Activated T-cell treated with anti-CD3 and anti-CD28 coated beads for 4 hours (primary cell): ENCODE measurements at places on chromosomes 7 and 10.

- peak; percentile 24 for DNase-seq
Measured at GRCh38 chr10:12605580-12606405, 256.4 kb downstream of the CAMK1D start.

- no peak for DNase-seq
Measured at GRCh38 chr7:84042110-84042539, 152.5 kb downstream of the SEMA3A start.

DNA sequence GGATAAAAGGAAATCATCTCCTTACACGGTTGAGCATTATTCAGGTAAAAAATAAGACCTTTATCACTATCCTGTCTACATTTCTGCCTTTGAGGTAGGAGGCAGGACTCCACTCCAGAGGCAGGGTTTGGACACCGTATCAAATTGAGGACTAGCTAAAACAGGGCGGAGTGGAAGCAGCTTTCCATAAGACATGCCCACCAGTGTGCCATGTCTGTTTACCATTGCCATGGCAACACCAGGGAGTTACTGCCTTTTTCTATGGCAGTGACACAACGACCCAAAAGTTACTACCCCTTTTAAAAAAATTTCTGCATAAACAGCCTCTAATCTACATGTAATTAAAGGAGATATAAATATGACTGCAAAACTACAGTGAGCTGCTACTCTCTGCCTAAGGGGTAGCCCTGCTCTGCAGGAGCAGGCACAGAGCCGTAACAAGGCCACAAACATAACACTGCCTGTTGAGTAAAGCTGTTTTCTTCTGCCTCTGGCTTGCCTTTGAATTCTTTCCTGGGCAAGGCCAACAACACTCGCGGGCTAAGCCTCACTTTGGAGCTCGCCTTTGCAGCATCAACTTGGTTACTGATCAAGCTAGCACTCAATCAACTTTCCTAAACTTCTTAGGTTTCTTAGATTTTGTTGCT lies 26.5 kb downstream of the DGKB start:
- no peak for DNase-seq

DNA sequence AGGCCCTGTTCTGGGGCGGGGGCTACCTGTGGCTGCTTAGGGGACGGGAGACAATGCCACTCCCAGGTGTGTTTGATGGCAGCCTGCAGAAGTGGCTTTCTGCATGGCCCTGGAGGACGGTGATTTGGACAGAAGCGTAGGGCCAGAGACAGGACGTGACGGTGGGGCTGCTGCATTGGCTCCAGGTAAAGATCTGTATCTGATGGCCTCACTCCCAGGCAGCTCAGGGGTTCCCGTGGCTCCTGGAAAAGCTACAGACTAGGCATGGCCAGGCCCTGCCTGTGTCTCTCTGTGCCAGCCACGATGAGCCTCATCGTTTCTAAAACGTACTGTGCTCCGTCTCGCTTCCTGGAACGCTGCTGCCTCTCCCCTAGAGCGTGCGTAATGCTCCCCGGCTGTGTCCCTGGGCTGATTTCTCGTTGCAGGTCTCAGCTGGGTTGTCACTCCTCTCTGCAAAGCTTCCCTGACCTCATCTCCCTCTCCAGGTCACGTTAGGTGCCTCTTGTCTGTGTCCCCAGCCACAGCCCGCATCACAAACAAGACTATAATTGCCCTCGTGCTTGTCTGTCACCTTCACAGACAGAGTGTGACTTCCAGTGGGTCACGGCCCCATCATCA lies 12.6 kb downstream of the GTF2IRD1 start:
- no peak for DNase-seq

DNA sequence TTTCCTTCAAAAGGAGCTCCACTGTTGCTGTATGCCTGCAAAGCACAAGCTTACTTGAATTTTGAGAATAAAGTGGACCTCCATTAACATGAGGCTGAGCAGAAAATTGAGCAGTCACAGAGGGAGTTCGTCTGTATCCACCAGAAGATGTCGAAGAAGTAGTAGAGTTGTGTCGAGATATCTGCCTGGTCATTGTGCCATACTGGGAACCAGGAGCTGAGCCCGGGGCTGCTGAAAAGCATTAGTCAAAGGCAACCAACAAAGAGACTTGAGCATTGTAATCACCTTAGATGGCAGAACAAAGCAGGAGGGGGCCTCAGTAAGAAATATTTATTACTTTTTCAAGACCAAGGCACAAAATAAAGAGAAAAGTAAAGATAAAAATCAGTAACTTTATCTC lies 61.5 kb downstream of the PDSS1 start:
- DNase-seq = no peak

GRCh38 chr7:87687653-87688254 lies 59.6 kb downstream of the RUNDC3B start:
- no peak for DNase-seq

GRCh38 chr10:125218967-125219366 lies 58.6 kb upstream of the CTBP2 start:
- no peak for DNase-seq

DNA sequence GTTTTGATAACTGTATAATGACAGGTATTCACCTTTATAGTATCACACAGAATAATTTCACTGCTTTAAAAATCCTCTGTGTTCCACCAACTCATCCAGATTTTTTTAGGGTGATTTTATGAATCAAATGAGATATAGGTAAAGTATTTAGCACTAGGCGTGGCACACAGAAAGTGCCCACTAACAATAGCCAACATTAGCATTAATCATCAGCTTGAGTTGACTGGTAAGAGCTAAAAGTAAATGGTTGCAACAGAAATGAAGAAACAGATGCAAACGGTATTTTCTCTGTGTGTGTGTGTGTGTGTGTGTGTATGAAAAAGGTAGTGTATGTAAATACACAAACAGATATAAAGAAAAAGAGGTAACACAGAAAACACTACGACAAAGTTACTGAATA lies 378.8 kb upstream of the ETV1 start:
- DNase-seq = no peak

- no peak for DNase-seq
Measured at GRCh38 chr7:148222721-148223120, 367.8 kb upstream of the C7orf33 start.

- no peak for DNase-seq
Measured at GRCh38 chr10:62096256-62096933, 172.2 kb downstream of the RTKN2 start.

DNA sequence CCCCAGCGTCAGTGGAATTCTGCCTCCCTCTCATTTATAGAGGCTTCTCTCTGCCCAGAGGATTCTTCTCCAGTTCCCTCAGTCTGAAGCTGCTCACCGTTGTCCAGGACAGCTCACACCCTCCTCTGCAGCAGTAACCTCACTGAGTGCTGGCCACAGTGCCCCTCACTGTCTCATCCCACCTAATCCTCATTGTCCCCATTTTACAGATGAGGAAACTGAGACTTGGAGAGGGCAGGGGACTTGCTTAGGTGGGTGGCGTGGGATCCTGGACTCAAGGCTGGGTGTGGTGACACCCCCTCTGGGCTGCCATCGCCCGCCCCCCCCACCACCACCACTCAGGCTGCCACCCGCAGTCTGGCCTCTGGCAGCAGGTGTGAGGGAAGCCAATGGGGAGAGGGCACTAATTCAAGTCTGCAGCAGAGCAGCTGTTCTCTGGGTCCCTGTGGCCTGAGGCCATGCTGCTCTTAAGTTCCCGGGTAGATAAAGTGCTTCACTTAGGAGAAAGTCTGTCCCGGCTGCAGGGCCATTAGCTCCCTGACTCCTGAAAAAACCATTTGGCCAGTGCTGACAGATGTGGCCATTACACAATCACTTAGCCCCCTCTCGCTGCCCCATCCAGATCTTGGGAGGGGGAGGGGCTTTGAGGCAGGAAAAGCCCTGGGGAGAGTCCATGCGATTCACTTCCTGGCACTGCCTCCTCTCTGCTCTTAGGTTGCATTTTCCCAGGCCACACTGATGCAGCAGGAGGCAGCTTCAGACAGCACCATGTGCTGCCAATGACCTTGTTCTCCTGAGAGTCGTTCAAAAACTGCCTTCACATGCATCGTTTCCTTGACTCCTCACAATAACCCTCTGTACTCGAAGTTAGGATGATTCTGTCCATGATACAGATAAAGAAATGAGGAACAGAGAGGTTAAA lies 36.3 kb downstream of the DRGX start:
- DNase-seq = no peak

- DNase-seq = no peak
Measured at GRCh38 chr10:22597138-22597537, 117.2 kb downstream of the PIP4K2A start.

GRCh38 chr10:78777466-78777865 lies 291.3 kb upstream of the ZMIZ1 start:
- no peak for DNase-seq

DNA sequence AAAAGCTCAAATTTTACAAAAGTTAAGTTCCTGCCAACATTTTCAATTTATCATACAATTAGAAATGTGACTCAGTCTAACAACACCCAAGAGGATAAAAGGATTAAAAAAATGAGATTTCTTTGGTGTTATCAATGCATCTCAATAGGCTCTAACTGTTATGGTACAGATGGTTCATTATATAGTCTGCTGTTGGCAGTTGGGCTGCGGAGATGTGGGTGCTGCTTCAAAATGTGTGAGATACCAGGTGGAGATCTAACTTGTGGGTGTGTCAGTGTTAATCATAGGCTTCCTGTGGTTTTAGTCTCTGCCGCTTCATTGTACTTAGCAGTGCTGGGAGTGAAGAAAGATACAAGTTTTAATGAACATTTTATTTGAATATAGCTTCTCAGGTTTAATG lies 231.2 kb downstream of the EXOC4 start:
- DNase-seq = peak; percentile 3

DNA sequence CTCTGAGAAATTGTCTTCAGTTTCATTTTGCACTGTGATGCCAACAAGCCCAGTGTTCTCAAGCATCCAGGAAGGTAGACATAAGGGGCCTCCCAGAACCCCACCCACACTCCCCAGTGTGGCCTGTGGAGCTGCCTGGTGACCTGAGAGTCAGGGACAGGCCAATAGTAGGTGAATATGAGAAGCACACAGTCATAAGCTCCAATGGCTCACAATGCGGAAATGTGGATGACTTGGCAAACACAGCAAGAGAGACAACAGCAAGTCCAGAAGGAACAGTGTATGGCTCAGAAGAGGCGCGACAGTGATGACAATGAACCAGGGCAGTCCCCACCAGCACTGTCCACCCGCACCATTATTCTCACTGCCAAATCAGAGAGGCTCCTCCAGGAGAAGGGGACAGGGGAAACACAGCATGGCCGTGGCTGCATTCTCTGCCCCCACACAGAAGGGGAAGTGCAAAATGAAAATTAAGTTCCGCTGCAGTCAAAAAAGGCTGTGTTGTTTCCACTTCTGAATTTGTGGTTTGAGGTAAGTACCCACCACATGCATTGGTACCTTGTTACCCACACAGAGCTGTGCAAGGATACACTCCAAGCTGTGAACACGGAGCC lies 419.8 kb downstream of the GRID1 start:
- DNase-seq = no peak

GRCh38 chr10:86127274-86127819 lies 239.2 kb downstream of the GRID1 start:
- DNase-seq = no peak

DNA sequence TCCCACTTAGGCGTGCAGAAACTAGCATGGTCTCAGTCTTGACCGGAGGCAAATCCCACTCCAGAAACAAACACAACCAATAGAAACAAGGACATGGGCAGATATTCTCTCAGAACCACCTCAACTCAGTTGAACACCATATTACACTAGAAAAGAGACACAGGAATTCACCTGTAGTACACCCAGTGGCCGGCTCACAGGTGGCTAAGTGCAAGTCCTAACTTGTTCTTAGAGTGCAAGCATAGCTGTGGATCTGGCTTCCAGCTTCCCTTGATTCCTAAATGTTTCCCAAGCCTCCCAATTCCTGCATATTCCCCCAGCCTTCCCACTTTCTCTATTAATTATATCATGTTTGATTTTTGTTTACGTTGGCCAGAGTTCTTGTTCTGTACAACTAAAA lies 164.4 kb downstream of the TPK1 start:
- no peak for DNase-seq

GRCh38 chr7:1607001-1607400 lies 37.2 kb upstream of the PSMG3 start:
- DNase-seq = no peak

DNA sequence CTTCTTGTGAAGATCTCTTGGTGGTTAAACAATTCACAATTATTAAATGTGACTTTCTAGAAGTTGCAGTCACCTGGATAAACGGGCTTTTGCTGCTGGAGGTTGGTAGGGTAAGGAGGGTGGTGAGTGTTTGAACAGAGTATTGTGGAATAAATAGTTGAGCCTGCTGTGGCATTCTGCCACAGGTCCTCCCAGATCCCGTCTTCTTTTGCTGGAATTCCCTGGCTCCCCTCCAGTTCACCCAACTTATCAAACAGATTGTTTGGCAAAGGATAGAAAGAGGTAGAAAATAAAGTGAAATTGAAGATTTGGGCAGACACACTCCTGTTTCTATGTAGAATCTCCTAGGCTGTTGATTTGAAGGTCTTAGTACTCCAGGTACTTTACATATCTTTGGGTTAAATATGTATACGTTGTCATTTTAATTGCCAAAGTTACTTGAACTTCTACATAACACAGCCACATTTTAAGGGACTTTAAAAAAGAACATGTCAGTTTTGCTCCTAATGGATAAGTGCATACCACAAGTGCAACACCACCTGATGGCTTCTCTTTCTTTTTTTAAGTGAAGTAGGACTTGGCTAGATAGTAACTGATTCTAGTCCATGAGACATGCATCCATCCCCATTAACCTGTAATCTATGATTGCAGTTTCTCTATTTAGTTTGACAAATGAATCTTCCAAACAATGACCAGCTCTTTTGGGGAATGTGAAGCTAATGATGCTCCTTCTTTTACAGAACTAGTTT lies 83.0 kb downstream of the ARL4A start:
- no peak for DNase-seq

GRCh38 chr7:36762394-36762793 lies 38.1 kb upstream of the AOAH start:
- DNase-seq = no peak

- DNase-seq = no peak
Measured at GRCh38 chr10:124994573-124995473, 52.9 kb downstream of the ZRANB1 start.

DNA sequence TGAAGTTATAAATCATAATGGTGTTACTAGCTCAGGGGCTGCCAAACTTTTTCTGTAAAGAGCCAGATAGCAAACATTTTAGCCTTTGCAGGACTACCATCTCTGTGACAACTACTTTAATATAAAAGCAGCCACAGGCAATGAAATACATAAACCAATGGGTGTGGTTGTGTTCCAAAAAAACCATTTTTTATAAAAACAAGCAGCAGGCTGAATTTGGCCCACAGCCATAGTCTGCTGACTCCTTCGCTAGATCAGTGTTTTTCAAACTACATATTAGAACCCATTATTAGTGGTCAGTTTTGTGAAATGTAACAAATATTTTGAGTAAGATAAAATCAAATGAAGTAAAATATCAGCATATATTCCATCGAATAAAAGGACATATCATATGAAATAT lies 13.6 kb downstream of the GNG11 start:
- no peak for DNase-seq

- DNase-seq = no peak
Measured at GRCh38 chr7:36597090-36597773, 127.1 kb downstream of the AOAH start.

GRCh38 chr7:100394077-100394476 lies 20.8 kb downstream of the PILRA start:
- DNase-seq = no peak
